ENCODE measurements at places on chromosomes 11 and 22. TPM values are rescaled to one million over a fixed set of nuclear protein-coding genes. Genes with fewer than 3 reads are reported as not detected.

- DNase-seq = no peak
Measured at GRCh38 chr11:2302896-2303626, 1.2 kb downstream of the TSPAN32 start.

DNA sequence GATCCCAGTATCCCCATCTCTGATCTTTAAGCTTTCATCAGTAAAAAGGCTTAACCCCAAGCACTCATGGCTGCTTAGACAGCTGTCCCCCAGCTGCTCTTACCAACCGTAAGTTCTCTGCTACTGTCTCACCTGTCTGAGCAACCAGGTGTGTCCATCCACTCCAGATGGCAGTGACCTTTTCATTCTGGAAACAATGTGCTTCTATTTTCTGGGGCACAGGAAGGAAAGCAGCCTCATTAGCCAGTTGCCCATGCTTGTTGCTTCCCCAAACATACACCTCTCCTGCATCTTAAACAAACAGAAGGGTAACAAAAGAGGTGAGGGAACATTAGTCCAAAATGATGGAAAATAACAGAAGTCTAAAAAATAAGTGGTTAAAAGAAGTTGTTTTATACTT lies 24.4 kb downstream of the SERGEF start:
- DNase-seq = no peak

- no peak for DNase-seq
Measured at GRCh38 chr11:134497586-134497985, 85.5 kb upstream of the B3GAT1 start.

DNA sequence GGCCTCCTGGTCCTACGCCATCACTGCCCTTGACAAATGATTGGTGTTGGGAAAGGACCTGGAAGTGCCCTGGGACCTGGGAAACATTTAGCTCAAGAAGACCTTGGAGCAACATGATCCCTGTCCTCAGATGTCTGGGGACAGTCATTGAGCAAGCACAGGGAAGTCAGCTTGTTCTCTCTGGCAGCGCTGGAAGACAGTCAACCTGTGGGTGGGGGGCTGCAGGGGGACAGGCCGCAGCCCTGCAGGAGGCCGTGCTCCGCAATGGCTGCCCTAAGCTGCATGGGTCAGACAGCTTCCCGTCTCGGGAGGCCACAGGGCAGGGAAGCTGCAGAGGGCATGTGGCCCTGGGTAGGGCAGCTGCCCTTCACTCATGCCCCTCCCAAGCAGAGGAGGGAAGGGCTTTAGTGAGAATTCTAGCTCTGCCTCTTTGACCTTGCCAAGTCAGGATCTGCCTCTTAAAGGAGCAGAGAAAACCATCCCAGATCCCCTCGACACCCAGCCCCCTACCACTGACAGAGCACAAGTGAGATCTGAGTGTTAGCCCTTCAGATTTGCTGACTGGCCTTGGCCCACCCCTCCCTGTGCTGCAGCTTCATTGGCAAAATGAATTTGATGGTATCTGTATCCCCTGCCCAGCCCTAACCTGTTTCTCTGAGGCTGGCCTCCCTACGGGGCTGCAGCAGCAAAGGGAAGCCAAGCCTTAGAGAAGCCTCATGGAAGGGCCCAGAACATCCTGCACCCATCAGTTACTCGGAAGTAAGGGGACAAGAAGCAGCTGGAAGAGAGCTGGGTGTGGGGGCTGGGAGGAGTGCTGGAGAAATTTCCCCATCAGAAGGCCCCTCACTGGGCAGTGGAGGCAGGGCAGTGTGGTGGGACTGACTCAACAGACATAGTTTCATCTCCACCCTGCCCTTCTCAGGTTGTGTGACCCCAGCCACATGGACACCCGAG lies 6.2 kb upstream of the SREBF2 start:
- no peak for DNase-seq

- DNase-seq = no peak
Measured at GRCh38 chr11:81913793-81914192, 819.9 kb downstream of the FAM181B start.

GRCh38 chr11:12704049-12704448 lies 29.8 kb downstream of the TEAD1 start:
- DNase-seq = no peak

GRCh38 chr11:126485021-126485792 lies 129.7 kb downstream of the ST3GAL4 start:
- DNase-seq = peak; percentile 73

- DNase-seq = no peak
Measured at GRCh38 chr11:11382858-11383532, 29.9 kb upstream of the CSNK2A3 start.

DNA sequence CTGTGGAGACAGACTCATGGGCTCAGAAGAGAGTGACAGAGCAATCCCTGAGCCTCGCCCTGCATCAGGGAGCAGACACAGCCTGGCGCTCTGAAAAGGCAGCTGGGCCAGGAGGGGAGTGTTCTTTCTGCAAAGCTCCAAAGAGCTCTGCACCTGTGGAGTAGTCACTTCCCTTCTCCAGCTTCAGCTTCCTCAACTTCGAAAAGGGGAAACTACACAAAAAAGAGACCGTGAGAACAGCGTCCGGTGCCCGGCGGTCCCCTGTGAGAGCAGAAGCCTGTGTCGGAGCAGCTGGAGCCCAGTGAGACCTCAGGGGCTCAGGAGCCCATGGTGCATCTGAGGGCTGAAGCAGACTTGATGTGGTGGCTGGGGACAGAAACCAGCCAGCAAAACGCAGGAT lies 35.1 kb downstream of the TP53I11 start:
- peak; percentile 49 for DNase-seq

- no peak for DNase-seq
Measured at GRCh38 chr22:37330200-37331033, 48.1 kb downstream of the CYTH4 start.

DNA sequence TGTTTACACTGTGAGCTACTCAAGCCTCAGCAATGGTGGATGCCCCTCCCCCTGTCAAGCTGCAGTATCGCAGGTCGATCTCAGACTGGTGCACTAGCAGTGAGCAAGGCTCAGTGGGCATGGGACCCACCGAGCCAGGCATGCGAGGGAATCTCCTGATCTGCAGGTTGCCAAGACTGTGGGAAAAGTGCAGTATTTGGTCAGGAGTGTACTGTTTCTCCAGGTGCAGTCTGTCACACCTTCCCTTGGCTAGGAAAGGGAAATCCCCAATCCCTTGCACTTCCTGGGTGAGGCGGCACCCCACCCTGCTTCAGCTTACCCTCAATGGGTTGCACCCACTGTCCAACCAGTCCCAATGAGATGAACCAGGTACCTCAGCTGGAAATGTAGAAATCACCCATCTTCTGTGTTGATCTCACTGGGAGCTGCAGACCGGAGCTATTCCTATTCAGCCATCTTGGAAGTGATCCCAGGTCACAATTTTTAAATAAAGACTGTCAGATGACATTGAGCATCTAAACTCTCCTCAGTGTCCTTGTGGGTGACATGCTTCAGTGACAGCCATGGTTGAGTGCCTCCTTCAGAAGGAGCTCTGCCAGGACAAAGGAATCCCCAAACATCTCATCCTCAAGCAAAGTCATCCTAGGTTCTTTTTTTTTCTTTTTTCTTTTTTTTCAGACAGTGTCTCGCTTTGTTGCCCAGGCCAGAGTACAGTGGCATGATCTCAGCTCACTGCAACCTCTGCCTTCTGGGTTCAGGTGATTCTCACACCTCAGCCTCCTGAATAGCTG lies 10.8 kb downstream of the SLC22A24 start:
- DNase-seq = no peak

- no peak for DNase-seq
Measured at GRCh38 chr11:14012846-14013245, 50.3 kb downstream of the SPON1 start.

DNA sequence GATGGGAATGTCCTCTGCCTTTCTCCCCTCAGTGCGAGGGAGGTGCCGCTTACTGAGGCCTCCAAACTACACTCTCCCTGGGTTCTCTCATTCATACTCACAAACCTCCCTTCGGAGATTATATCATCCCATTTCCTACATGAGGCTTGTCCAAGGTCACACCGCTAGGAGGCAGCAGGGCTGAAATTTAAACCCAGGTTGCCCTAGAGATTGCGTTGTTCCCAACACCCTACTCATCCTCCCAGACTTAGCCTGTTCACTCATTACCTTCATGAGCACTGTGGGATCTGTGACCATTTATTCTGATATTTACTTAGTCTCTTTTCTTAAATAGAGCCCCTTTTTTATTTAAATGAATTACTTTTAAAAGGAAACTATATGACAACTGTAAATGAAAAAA lies 31.1 kb downstream of the SDHAF2 start:
- DNase-seq = no peak

- peak; percentile 41 for DNase-seq
Measured at GRCh38 chr11:62575156-62575555, 1.5 kb upstream of the EEF1G start.

DNA sequence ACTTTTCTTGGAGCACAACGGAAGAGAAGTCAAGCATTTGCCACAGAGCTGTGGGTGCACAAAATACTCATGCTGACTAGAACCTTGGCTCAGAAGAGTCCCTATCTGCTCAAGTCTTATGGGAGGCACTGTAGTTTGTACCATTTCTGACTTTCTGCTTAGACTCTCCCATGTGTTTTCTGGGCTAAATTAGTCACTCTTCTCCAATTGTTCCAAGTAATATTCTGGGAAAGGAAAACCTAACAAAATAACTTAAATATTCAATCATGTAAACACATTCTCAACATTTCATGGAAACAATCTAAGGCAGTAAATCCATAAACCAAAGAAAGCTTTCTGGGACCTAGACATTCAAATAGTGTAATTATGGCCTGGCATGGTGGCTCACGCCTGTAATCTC lies 220.7 kb downstream of the SWAP70 start:
- DNase-seq = no peak

DNA sequence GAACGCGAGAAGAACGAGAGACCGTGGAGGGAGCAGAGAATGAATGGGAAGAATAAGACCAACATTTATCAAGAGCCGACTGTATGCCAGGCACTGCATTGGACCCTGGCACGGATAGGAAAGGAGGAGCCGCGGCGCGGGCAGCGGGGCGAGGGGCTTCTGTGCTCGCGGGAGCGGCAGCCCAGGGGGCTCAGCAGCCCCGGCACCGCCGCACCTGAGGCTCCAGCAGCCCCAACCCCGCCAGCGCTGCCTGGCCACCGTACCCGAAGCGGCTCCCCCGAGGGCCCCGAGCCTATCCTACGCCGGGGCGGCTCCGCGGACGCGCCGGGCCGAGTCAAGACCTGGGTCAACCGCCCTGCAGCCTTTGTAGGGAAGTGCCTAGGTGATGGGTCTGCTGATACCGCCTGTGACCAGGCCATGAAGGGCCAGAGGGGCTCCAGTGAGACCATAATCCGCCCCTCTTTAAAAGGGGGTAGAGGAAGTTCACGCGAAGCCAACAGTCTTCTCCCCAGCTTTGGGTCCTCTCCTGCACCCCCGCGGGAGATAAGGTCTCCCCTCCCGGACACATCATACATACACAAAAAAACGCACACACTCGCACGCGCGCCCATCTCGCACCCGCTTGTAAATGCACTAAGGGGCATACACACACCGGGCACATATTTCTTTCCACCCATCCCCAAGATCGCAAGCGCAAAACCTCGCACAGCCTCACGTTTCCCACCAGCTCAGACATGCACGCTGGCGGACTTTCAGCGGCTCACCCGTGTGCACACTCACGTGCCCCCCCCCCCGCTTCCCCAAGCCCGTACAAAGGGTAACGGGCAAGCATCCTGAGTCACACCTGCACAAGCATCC lies 935 bp upstream of the RTN4RL2 start:
- DNase-seq = no peak

GRCh38 chr11:99020352-99021225 lies at the start of gene CNTN5:
Gene CNTN5 (plus strand): TSS chr11:99020949.
- peak; percentile 76 for DNase-seq

- DNase-seq = no peak
Measured at GRCh38 chr11:96055706-96056387, 131.9 kb upstream of the MTMR2 start.

GRCh38 chr11:128830290-128831173 lies 36.6 kb downstream of the KCNJ1 start:
- DNase-seq = no peak

OR9I1 gene
- total RNA-seq = not detected

OR4X1 gene
- not detected for total RNA-seq

OR52E8 gene
- total RNA-seq = not detected

MS4A6A gene
- total RNA-seq = 27.6 TPM

ALX4 gene
- total RNA-seq = 3.7 TPM

KRTAP5-7 gene
- not detected for total RNA-seq

MAPK8IP1 gene
- total RNA-seq = 29.3 TPM

F2 gene
- 0.13 TPM for total RNA-seq

HORMAD2 gene
- total RNA-seq = not detected

POU2AF2 gene
- not detected for total RNA-seq

LTO1 gene
- total RNA-seq = 12.2 TPM

IGSF9B gene
- total RNA-seq = 8.1 TPM
